ENCODE measurements at places on chromosomes 12 and 14.
A peak's percentile ranks its signal among the peaks of the same experiment; 100 is the strongest.

DNA sequence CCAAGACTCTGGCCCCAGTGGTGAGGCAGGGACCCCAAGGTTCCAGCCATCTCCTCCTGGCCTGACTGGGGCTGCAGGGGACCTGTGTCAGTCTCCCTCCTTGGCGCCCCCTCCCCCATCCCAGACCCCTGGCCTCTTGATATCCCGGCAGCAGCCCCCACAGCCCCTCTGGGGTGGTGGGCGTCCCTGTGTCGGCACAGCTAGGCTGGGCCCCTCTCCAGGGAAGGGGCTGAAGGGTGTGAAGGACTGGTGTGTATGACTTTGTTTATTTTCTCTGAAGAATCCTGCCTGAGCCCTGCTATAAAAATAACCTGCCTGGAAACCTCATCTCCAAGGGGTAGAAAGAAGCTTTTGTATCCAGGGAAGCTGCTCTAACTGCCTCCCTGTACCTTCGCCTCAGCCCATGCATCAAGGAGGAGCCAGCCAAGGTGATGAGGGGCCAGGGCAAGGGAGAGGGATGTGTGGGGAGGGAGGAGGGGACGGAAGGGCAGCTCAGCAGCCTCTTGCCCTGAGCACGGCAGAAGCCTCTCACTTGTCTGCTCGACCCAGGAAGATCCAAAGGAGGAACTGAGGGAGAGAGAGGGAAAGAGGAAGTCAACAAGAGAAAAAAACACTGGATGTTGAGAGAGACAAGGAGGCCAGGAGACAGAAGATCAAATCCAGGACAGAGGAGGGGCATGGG lies 25.4 kb upstream of the COL2A1 start:
- DNase-seq: no peak

DNA sequence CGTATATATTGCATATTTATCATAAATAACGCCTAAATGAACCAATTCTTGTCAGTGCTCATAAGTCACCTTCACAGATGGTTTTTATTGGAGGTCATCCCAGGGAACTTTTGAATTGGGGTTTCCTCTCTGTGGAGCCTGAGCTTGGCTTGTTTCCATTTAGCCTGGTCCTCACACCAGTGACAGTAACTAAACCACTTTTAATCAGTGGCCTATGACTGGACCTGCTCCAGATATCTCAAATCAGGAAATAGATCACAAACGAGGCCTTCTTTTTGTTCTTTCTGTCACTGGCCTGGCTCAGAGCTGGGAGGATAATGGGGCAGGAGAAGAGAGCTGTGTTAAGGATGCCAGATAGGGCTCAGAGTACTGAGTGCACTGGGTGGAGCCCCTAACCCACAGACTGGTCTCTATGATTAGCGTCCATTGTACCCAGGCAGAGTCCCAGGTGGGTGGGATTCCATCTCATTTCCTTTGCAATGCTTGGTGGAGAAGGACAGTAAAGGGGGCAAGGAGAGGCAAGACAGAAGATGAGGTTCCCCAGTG lies 92.4 kb downstream of the NUAK1 start:
- no peak for DNase-seq

- no peak for DNase-seq
Observed at GRCh38 chr14:75934998-75935628, 46.7 kb downstream of the TGFB3 start.

DNA sequence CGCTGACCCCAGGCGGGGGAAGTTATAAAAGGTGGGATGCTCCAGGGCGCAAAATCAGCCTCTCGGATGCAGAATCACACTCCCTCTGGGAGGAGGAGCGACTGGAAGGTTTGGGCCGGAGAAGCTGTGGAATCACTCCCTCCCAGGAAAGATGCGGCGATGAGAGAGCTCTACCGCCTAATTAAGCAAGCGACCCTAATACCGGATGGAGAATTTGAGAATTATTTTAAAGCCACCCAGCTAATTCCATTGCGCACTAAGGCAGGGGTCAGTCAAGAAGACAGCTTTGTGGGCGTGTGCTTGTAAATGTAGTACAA lies 1.9 kb downstream of the COL2A1 start:
- no peak for DNase-seq

DNA sequence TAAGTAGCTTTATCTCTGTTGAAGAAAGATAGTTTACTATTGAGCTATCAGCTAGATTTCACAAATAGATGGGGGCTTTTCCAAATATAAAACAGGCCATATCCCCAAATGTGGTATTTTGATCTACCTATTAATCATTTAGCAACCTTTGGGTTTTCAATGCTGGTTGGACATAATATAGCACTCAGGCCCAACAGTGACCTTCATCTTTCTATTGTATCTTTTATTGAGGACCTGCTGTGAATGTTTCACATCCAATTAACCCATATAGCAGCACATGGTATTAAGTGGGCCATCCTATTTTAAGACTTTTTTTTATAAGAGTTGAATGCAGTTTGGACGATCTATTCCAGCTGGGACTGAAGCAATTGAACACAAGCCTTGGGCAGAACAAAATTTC lies 10.0 kb upstream of the NR1H4 start:
- no peak for DNase-seq

- DNase-seq: no peak
Observed at GRCh38 chr12:89965993-89966392, 257.4 kb upstream of the ATP2B1 start.

DNA sequence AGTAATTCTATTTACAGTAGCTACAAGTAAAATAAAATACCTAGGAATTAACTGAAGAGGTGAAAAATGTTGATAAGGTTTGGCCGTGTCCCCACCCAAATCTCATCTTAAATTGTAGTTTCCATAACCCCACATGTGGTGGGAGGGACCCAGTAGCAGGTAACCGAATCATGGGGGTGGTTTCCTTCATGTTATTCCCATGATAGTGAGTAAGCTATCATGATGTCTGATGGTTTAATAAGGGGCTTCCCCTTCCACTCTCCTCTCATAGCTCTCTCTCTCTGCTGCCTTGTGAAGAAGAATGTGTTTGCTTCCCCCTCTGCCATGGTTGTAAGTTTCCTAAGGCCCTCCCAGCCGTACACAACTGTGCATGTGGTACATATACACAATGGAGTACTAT lies 1170.7 kb downstream of the BCL11B start:
- DNase-seq: no peak

DNA sequence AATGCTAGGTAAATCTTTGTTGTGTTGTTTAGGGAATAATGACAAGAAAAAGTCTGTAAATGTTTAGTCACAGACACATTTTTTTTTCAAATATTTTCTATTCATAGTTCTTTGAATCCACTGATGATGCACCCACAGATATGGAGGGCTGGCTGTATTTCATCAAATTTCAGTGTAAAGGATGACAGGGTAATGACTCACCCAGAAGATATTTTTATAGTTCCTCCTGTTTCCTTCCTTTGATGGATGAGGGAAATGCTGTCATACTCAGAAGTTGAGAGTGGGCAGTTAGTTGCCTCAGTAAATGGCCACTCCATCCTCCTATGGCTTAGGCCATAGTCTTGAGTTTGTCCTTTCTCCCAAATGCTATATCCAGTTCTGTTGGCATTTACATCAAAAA lies 76.9 kb upstream of the REP15 start:
- DNase-seq: peak; percentile 94

- DNase-seq: no peak
Observed at GRCh38 chr14:70692210-70692609, 50.5 kb downstream of the TTC9 start.

DNA sequence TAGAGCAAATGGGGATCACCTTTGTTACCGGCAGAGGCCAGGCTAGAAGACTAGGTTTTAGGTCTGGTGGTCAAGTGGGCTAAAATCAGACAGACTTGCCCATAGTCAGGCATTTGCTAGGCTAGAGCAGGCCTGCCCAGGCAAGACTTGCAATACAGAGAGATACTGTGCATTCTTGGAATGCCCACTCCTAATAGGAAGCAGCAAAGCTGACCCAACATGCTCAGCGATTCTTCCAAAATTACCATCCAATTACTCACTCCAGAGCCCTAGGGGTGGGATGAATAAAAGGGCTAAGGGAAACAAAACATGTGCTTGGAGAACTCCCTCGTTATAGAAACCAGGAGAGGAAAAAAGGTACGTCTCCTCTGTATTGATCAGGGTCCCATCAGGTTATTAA lies 187.8 kb upstream of the AMIGO2 start:
- no peak for DNase-seq

DNA sequence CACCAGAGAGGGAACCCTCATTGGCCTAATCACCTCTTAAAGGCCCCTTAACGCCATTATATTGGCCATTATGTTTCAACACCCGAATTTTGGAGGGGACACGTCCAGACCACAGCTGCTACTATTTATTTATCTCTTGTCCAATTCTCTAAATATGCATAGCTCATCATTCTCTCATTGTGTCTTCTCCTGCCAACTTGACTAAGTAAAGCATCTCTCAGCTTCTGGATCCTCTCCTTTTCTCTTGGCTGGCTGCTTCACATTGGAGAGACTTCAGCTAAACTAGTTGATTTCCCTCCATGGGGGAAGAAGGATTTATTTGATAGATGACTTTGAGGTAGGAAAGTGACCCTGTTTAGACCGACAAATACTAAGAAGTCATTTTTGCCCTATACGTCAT lies 120.4 kb upstream of the KRR1 start:
- DNase-seq: no peak

- DNase-seq: no peak
Observed at GRCh38 chr12:810671-811415, 58.5 kb downstream of the WNK1 start.

DNA sequence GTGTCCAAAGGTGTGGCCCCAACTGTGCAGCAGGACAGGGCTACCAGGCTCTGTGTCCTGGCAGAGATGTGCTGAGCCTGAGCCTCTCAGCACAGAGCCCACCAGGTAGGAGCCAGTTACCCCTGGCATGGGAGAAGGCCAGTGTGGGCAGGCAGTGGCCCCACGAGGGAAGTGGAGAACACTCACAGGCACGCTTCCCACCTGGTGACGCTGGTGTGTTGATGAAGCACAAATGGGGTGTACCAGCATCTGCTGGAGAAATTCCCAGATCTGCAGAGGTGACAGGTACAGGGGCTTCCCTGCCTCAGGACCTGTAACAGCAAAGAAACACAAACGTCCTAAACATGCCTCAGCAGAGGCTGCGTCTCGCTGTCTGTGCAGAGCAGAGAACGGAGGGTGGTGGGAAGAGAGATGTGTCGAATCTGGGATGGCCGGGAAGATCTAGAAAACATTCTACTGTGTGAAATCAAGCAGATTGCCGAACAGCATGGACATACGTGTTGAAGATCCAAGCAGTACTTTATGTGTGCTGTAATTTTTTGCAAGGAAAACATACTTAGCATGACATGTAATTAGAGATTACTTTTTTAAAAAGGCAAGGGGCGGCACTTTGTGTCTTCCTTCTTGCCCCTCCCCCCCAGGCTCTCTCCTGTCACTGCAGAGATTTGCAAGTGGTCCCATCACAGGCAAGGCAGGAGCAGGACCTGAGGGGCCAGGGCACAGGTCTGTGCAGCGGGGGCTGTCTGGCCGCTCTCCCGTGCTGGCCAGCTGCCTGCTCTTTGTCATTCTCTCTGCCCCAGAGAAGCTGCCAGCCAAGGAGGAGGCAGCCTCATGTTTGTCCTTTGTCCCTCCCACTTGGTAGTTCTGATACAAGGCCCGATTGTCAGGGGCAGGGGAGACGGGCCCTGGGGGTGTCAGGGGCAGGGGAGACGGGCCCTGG lies 17.3 kb downstream of the HIP1R start:
- DNase-seq: no peak

- no peak for DNase-seq
Observed at GRCh38 chr12:30613119-30613830, 82.4 kb downstream of the IPO8 start.

GRCh38 chr12:75137896-75138295 lies 71.7 kb downstream of the KCNC2 start:
- no peak for DNase-seq

DNA sequence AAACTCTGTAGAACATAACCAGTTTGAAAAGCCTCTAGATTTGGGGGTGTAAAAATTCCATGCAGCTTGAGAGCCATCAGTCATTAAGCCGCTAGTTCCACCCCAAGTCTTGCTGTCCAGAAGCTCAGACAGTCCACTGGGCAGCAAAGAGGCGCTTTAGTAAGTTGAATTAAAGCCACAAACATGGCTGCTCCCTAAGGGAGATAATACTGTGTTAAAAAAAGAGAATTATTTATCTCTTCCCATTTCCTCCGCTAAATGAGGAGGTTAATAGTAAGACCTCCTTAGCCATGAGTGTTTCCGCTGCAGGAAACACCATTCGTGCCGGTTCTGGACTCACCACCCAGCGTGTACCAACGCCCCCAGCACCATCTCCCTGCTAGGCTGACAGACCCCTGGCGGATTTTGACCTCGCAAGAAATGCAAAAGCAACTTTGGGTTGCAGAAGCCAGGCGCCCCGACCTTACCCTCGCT lies 536 bp downstream of the TM7SF3 start:
- peak; percentile 11 for DNase-seq

- DNase-seq: no peak
Observed at GRCh38 chr12:102110782-102111181, 9.1 kb downstream of the NUP37 start.

GRCh38 chr12:80636832-80637231 lies 70.6 kb upstream of the MYF6 start:
- DNase-seq: peak; percentile 25

DNA sequence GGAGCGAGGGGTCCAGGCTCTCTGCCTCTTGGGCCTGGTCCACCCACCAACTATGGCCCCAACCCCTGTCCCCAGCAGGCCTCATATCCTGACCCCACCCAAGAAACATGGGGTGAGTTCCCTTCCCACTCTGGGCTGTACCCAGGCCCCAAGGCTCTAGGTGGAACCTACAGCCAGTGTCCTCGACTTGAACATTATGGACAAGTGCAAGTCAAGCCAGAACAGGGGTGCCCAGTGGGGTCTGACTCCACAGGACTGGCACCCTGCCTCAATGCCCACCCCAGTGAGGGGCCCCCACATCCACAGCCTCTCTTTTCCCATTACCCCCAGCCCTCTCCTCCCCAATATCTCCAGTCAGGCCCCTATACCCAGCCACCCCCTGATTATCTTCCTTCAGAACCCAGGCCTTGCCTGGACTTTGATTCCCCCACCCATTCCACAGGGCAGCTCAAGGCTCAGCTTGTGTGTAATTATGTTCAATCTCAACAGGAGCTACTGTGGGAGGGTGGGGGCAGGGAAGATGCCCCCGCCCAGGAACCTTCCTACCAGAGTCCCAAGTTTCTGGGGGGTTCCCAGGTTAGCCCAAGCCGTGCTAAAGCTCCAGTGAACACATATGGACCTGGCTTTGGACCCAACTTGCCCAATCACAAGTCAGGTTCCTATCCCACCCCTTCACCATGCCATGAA lies 8.6 kb downstream of the ARHGAP9 start:
- DNase-seq: no peak

DNA sequence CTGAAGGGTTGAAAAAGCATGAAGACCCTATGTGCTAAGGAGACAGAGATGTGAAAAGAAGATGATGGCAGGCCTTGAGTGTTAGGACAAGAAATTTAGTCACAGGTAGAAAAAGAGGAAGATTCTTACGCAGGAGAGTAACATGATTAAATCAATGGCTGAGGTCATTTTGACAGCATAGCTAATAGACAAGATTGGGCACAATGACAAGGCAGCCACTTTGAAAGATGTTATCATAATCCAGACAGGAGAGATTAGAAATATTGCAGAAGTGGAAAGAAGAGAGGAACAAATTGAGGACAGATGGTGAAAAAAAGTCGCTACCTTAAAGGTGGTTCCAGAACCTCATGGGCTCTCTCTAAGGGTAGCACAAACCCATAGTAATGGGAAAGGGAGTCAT lies 228.8 kb upstream of the DDHD1 start:
- no peak for DNase-seq
